ENCODE measurements at places on chromosomes 1 and 21.

- DNase-seq = no peak
Measured at GRCh38 chr1:228378873-228379460, 27.7 kb downstream of the TRIM11 start.

GRCh38 chr21:31893851-31894415 lies 21.1 kb downstream of the HUNK start:
- DNase-seq = no peak

DNA sequence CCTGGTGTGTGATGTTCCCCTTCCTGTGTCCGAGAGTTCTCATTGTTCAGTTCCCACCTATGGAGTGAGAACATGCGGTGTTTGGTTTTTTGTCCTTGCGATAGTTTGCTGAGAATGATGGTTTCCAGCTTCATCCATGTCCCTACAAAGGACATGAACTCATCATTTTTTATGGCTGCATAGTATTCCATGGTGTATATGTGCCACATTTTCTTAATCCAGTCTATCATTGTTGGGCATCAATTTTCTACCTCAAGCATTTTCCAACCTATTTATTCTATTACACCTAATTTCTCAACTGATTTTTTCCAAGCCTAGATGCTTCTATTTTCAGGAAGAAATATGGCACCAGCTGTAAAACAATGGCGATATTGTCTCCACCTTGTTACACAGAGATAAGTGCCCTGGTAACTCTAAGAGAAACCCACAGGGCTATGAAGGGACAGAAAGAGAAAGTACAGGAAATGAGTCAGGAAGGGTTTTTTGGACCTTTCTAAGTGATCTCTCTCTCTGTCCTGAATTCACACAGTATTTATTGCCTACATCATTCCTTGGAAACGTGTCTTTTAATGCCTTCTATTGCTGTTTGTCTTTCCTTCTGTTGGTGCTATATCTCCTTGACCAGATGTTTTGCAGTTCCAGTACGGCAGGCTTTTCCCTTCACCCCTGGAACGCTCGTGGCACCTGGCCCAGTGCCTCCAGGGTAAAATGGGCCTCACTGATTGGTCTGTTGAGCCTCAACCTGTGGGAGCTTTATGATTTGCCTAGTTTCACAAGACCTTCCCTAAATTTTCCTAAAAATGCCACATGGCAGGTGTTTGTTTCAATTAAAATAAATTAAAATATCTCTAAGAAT lies 14.6 kb upstream of the JAK1 start:
- no peak for DNase-seq

DNA sequence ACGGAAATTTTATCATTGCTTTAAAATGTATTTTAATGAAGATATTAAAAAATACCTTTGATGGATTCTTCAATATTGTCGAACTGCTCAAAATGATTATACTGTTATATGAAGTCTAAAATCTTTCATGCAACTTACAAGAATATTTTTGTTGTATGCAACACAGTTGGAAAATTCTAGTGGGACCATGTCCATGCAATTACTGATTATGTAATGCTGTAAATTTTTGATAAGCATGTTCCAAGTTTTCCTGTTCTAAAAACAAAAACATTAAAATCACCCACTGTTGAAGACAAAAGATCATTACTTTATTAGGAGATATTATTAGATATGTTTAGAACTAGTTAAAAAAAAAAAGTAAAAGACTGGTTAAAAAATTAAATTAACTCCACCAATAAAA lies 132.8 kb downstream of the NFIA start:
- no peak for DNase-seq

- DNase-seq = no peak
Measured at GRCh38 chr1:36722871-36723270, 240.2 kb upstream of the CSF3R start.

DNA sequence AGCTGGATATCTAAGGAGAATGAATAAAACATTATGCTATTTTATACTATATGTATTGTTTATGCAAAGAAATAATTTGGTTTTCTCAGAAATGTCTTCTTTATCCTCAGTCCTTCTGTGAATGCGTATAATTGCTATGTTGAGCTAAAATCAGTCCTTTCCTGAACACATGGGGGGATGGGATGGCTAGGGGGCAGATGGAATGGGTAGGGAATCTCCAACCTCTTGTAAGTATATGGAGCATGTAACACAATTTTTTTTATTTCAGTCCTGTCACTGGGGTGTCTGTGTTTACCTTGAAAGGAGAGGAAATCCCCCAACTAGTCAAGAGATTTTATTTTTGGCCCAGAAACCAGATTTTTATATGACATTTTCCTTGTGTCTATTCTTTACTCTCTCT lies 291.8 kb downstream of the NFIA start:
- no peak for DNase-seq

- no peak for DNase-seq
Measured at GRCh38 chr21:33478935-33479678, 667 bp downstream of the TMEM50B start.

DNA sequence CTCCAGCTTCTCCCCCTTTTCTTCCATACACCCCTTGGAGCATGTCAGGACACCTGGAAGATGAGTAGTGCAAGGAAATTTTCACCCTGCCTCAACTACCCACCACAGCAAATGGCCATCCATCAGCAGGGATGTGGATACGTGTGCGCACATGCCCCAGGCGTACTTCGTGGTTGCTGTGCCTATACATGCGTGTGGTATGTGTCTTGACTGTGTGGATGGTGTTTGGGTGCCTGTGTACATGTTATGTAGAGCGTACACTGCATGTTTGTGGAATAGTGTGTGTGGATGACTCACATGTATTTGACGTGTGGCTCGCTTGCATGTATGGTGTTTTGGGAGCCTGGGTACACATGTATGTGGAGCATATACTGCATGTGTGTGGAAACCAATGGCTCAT lies 158.5 kb downstream of the RRAGC start:
- no peak for DNase-seq

DNA sequence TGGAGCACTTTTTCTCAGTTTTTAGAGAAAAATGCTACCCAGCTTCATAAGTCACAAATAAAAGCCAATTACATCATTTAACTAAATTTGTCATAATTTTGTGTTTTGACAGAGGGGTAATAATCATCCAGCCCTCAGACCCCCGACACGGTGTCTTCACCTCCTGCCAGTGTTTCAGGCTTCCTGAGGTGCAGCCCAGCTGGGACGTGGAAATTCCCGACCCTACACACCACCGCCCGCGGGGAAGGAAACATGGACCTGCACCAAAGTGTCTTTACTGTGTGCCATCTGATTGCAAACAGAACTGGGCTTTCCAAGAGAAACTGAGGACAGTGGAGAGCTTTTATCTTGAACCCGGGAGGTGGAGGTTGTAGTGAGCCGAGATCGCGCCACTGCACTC lies 7.7 kb upstream of the INAVA start:
- DNase-seq = no peak

GRCh38 chr1:69058454-69058853 lies 509.3 kb upstream of the LRRC7 start:
- DNase-seq = no peak
